ENCODE measurements at places on chromosomes 16 and 17.

GRCh38 chr16:30660424-30661261 is 2.4 kb downstream of the FBRS start:
- DNase-seq, result peak; percentile 93

DNA sequence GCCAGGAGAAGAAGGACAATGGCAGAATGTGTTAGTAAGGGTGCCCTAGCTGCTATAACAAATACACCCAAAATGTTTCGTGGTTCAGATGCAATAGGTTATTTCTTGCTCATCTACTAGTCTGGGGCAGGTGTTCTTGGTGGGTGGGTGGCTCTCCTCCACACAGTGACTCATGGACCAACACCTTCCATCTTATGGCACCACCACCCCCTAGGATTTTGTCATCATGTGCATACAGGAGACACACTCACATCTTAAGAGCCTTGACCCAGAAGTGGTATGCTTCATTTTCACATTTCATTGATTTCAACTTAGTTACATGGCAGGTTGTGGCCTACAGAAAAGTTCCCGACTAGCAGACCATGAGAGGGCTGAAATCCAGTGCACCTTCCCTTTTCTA is 114.7 kb downstream of the AMFR start:
- no peak for DNase-seq

GRCh38 chr16:7025616-7026190 is 306.9 kb upstream of the RBFOX1 start:
- DNase-seq, result peak; percentile 85

DNA sequence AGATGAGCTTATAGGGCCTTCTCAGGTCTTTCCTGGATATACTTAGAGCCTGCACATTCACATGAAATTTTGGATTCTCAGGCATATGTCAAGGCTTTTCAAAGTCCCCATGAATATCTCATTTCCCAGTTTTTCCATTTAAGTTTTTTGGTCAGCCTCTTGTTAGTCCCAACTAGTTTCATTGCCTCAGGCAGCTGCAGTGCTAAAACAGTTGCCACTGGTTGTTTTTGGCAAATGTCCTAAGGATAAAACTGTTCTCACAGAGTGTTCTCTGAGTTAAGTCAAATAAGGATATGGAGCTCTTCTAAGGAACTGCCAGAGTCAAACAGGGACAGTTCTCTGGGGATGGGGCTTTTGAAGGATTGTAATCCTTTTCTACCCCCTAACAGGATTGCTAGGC is 39.9 kb upstream of the ABCC11 start:
- DNase-seq, result no peak

DNA sequence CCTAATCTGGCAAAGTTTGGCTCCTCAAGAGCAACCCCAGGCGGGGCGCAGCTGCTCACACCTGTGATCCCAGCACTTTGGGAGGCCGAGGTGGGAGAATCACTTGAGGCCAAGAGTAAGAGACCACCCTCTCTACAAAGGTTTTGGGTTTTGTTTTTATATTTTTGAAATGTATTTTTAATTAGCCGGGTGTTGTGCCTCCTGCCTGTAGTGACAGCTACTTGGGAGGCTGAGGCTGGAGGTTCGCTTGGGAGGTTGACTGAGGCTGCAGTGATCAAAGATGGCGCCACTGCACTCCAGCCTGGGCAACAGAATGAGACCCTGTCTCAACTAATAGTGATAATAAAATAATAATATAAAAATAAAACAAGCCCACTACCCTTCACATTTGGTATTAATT is 756 bp upstream of the USP7 start:
- no peak for DNase-seq

- no peak for DNase-seq
Measured at GRCh38 chr17:41621916-41622315, 2.5 kb downstream of the KRT17 start.

- DNase-seq, result no peak
Measured at GRCh38 chr17:60792250-60792898, 114.7 kb downstream of the BCAS3 start.

DNA sequence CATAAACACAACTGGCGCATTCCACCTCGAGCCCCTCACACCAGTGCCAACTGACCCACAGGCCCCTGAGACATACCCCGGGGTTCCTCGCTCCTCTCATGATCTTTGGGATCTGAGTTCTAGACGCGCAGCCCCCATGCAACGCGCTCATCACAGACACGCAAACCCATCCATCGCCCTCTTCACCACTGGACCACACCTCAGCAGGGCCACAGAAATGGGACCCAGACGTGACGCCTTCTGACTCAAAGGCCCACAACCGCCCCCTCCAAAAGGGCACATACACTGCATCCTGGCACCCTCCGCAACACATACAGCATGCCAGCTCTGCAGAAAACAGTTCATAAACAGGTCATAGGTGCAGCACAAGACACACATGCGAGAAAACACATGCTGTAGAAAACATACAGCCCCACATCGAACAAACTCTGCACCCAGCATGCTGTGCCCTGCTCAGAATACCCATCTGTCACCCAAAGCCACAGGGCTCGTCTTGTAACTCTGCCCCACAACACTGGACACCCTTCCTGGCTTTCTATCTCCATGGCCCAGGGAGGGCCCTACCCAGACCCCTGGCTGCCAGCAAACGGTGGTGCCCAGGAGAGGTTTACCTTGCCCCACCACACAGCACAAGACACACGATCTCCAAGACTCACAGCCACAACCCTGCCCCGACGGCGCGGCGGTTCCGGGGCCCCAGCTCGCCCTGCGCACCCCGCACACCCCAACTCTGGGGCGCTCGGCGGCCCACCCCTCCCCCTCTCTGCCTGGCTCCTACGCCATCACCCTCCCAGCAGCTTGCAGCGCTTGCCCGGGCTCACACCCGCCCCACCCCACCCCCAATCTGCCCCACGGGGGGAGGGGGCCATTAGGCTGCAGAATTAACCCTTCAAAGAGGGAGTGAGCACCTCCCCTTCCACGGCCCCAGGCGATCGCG is 887 bp downstream of the ZBTB4 start:
- peak; percentile 85 for DNase-seq

- DNase-seq, result no peak
Measured at GRCh38 chr17:9221147-9221921, 200.0 kb downstream of the NTN1 start.

GRCh38 chr16:86086471-86086870 is 187.5 kb downstream of the IRF8 start:
- no peak for DNase-seq

DNA sequence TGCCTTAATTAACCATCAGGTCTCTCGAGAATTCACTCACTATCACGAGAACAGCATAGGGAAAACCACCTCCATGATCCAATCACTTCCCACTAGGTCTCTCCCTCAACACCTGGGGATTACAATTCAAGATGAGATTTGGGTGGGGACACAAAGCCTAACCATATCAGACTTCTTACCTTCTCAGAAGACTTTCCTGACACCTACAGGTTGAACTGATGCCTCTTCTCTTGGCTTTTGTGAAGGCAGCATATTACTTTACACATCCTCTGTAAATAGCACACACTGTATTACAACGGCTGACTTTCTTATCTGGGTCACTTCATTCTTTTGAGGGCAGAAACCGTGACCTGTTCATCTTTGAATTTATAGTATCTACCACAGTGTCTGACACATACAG is 23.6 kb downstream of the BMERB1 start:
- peak; percentile 42 for DNase-seq

- peak; percentile 18 for DNase-seq
Measured at GRCh38 chr17:69061721-69062556, 1.2 kb upstream of the ABCA9 start.

DNA sequence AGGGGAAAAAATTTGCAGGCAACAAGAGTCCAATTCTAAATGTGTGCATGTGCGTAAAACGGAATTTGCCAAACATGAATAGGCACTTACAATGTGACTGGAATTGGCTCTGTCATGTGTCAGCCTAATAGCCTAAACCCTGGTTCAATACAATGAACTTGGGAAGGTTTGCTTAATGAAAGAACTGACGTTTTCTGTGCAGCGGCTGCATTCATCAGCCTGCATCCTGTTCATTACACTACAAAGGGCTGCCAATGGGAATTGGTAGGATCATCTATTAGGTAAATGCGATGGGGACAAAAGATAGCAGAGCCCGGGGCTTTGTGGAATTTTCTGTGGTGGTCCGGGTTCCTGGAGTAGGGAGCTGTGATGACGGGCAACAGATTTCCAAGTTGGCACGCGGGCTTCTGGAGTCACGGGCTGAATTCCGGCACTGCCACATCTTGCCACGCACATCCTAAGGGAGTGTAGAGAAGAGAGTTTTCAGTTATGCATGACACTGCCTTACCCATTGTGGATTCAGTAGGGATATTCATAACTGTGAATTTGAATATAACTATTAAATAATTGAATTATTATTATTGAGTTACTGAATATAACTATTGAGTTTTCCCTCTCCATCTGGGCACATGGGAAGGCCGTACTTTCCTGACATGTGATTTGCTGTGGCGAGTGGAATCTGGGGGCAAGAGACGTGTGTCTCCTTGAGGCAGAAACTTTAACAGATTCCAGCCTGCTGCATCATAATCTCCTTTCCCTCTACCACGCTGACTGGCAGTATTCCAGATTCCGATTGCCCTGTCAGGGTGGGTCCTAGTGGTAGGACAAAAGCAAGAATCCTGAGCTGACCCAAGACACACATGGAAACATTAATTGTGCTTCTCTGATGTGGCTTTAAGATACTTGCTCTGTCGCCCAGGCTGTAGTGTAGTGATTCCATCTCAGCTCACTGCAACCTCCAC is 565.6 kb downstream of the WWOX start:
- DNase-seq, result no peak

DNA sequence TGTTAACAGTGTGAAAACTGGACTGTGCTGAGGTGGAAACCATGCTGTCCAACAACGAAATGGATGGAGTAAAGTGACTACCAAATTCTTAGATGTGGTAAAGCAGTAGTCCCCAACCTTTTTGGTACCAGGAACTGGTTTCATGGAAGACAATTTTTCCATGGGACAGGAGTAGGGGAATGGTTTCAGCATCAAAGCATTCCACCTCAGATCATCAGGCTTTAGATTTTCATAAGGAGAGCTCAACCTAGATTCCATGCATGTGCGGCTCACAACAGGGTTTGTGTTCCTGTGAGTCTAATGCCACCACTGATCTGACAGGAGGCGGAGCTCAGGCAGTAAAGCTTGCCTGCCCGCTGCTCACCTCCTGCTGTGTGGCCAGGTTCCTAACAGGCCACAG is 11.5 kb downstream of the SLX4 start:
- DNase-seq, result no peak

DNA sequence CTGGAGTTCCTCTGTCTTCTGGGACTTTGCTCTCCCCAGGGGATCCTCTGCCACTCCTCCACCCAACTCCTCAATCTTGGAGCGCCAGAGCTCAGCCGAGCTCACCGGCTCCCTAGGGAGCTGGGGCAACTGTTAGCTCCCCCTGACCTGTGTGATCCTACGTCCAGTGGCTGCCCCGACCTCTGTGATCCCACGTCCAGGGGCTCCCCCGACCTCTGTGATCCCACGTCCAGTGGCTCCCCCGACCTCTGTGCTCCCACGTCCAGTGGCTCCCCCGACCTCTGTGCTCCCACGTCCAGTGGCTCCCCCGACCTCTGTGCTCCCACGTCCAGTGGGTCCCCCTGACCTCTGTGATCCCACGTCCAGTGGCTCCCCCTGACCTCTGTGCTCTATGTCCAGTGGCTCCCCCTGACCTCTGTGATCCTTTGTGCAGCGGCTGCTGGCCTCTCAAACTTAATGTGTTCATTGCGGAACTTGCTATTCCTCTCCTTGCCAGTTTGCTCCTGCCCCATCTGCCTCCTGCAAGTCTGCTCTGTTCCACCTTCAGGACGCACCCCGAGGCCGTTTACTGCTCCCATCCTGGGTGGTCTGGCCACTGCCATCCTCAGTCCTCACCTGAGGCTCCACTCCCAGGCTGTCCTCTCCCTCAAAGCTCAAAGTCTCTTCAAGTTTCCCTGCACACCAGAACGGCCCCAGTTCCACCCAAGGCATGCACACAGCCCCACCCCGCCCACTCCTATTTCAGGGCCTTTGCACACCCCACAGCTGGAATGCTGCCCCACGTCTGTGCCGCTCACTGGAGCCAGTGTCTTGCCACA is 2.8 kb downstream of the VPS9D1 start:
- DNase-seq, result no peak

DNA sequence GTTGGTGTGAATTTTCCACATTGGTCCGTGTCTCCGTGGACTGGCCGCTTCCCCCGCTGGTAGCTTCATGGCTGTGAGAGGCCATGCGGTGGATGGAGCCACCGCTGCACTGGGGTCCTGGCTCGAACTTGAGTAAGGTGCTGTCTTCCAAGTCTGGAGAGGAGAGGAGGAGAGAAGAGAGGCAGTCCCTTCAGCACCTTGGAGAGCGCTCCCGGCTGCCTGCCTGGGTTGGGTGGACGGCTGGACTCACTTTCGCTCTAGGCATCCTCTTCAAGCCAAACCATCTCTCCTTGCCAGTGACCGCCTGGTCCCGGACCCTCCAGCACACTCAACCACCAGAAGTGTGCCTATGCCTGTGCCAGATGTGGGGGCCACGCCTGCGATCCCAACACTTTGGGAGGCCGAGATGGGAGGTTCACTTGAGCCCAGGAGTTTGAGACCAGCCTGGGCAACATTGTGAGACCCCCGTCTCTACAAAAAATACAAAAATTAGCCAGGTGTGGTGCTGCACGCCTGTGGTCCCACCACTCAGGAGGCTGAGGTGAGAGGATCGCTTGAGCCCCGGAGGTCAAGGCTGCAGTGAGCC is 6.2 kb downstream of the JPH3 start:
- DNase-seq, result peak; percentile 72

DNA sequence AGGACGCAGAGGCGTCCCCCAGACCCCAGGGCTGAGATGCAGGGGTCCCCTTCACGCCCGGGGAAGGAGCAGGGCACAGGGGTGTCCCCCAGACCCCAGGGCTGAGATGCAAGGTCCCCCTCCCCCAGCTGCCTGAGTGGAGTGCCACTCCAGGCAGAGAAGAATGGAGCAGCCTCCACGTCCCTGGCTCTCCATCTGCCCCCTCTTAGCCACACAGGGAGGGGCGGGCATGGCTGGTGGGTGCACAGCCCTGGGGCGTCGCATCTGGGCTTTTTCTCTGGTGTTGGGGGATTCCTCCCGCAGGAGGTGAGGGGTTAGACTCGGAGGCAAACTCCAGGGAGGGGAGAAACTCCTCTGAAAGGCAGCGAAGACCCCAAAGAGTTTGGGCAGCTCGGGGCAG is 17.5 kb downstream of the CIBAR2 start:
- no peak for DNase-seq

- DNase-seq, result peak; percentile 18
Measured at GRCh38 chr17:13114601-13115031, 96.8 kb upstream of the ELAC2 start.
